ENCODE measurements at places on chromosomes 13 and 19. TPM values are rescaled to one million over a fixed set of nuclear protein-coding genes. Genes with fewer than 3 reads are reported as not detected.

Gene GTPBP3
- polyA plus RNA-seq, result 9.4 TPM

Gene KLK2
- not detected for polyA plus RNA-seq

Gene CCDC194
- 0.12 TPM for polyA plus RNA-seq

Gene OXGR1
- polyA plus RNA-seq, result not detected

Gene CACNG6
- not detected for polyA plus RNA-seq

All from liver (tissue), 10 donors.